Stimulated activated naive CD4-positive, alpha-beta T cell (primary cell): ENCODE measurements at places on chromosomes 3 and 15.

DNA sequence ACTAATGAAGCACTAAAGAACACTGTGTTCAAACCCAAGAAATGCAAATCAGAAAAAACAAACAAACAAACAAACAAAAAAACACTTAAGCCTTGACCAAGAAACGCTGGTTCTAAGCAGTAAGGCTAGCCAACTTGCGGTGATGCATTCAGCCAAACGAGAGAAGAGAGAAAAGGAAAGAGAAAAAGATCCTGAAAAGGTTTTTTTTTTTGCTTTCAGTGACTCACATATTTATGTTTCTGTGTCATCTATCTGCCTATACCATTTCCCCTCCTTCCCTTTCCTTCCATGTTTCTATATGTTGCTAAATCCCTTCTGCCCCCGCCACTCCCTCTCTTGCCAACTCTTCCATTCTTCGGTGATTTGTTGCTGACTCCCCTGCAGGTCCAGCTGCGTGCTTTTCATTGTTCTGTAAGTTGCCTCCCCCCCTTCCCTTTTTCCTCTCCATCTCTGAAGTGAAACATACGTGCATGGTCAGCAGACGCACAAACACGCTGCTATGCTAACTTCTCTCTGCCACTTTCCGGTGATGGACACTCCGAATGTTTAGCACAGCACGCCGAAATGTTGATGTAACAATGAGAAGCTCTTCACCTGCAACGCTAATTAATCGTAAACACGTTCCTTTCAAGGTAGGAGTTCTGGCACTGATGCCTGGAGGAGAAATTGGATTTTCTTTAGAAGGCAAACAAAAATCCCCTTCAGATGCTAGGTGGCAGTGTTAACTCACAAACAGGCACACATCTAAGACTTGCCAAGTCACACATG lies 154.4 kb downstream of the TUSC7 start:
- no peak for DNase-seq

GRCh38 chr15:37581866-37582532 lies 352.4 kb upstream of the TMCO5A start:
- DNase-seq = no peak

GRCh38 chr3:123158330-123158729 lies 43.4 kb upstream of the SEC22A start:
- no peak for DNase-seq

GRCh38 chr3:102532901-102533300 lies 98.1 kb downstream of the ZPLD1 start:
- DNase-seq = no peak

DNA sequence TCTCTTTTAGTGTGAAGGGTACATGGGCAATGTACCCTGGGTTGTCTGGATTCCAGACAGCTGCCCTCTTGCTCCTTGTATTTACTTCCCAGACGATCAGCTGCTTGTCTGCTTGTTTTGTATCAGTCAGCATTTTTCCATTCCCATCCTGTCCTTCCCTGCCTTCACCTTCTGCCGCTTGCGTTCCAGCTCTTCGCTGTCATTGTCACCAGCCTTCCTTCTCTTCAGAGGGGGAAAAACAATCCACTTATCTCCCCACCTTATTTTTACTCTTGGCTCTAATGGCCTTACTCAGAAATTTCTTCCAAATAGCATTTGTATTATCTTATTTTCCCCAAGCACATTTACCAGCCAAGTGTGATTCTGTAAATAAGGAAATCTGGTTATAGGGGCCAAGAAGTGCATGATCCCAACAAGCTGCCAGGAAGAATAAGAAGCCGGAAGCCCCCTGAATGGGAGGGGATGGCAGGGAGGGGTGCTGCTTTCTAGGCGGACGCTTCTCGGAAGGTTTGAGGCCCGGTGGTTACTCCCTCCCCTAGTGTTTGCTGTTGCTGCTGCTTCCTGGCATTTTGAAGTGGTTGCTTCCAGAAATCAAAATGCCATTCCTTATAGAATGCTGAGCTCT lies 497.6 kb downstream of the NTRK3 start:
- DNase-seq = no peak

DNA sequence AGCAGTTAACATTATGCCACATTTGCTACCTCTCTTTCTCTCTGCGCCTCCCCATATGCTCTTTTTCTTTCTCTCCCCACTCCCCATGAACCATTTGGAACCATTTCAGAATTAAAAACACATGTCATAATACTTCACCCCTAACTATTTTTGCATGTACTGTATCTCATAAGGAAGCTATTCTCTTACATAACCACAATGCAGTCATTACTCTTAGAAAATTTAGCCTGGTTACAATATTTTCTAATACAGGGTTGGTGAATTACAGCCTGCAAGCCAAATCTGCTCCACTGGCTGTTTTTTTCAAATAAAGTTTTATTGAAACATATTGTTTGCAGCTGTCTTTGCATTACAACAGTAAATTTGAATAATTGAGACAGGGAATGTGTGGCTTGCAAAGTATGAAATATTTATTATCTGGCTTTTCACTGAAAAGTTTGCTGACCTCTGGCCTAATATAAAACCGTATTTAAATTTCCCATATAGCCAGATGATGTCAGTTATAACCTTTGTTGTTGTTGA lies 62.8 kb downstream of the SGO1 start:
- DNase-seq = no peak

DNA sequence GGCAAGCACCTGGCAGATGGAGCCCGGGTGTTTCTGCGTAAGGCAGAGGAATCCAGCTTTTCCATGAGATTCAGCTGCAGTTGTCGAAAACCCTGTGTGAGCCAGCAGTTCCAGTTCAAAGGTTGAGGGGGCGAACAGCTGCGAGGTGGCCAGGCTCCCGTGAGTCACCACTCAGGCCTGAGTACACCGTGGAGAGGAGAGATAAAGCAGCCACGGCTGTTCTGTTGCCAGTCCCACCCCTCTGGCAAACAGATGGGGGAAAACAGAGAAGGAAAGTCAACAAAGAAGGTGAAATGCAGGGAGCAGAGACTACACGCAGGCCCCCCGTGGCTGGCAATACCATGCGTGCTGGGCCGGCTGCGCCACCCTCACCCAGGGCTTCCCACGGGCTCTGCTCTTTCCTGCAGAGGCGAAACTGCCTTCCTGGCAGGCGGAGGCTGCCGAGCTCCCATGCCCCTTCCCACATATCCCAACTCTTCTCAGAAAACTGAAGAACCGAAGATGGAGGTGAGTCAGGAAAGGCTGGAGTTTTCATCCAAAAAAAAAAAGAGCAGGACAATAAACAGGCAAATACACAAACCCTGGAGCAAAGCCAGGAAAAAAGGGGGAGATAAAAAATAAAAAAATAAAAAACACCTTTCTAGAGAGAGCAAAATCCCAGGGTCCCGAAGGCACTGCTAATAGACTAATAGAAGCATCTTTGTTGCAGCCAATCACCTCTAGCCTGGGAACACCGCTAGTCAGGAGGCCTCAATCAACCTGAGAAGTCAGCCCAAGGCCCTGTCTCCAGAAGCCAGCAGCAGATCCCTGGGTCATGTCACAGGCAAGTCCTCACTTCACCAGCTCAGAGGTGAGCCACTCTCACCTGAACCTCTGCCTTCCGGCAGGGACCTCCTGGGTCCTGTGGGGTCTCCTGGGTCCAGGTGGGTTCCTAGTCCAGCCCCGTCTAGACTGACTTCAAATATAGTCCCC lies 37.7 kb downstream of the FAM174B start:
- DNase-seq = no peak

DNA sequence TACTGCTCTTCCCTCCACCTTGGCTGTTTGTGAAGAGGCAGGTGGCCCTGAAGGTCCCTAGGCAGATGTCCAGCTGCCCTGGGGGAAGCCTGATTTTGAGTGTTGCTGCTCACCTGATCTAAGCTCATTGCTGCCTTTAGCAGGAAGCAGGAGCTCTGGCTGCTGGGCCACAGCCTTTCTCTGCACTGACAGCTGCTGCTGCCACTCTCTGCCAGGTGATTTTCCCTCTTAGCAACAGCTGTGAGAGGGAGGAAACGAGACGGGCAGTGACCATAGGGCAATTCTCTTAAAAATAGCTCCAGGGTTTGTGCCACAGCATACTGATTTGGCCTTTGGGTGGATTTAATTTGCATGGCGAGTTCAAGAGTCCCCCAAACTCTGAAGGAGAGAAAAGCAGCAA lies 415.8 kb upstream of the SEMA6D start:
- DNase-seq = no peak

DNA sequence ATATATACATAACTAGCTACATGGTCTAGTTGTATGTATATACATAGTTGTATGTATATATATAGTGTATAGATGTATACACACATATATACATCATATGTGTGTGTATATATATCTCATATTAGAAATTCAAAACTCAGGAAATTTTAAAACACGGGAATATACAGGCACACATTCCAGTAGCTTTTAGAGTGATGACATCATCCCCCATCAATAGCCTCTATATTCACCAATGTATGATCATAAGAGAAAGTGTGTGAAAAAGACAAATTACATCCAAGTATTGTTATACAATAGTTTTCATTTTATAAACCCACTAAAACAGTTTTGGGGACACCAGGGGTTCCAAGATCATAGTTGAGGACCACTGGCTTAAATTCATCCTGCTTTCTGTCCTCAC lies 23.0 kb downstream of the SCN10A start:
- DNase-seq = no peak
